Smooth muscle cell of bladder (primary cell): ENCODE measurements at places on chromosomes 3 and 15. TPM values are rescaled to one million over a fixed set of nuclear protein-coding genes. Genes with fewer than 3 reads are reported as not detected.

GOLGA8T gene
- total RNA-seq, result 0.14 TPM in 1 of 2 replicates, not detected in the other

GHSR gene
- not detected in 2 replicates for total RNA-seq

CORO2B gene
- total RNA-seq, result 4.3 and 5.3 TPM in 2 replicates

ERC2 gene
- not detected in 2 replicates for total RNA-seq

C3orf70 gene
- 0.09 and 0.14 TPM in 2 replicates for total RNA-seq

CAV3 gene
- not detected in 2 replicates for total RNA-seq

CHL1 gene
- 2.6 and 4.0 TPM in 2 replicates for total RNA-seq

PLCH1 gene
- total RNA-seq, result under 0.01 TPM in 2 replicates

DNAH12 gene
- under 0.01 and 0.18 TPM in 2 replicates for total RNA-seq

TARS3 gene
- 14.1 and 15.2 TPM in 2 replicates for total RNA-seq

RFT1 gene
- total RNA-seq, result 8.0 and 13.1 TPM in 2 replicates

FOXB1 gene
- total RNA-seq, result not detected in 2 replicates

APH1B gene
- 17.5 and 18.5 TPM in 2 replicates for total RNA-seq

KNL1 gene
- 1.3 and 1.7 TPM in 2 replicates for total RNA-seq

FHIT gene
- total RNA-seq, result 0.28 and 1.1 TPM in 2 replicates

FSIP1 gene
- 1.7 and 4.4 TPM in 2 replicates for total RNA-seq

CLEC3B gene
- 1.2 and 2.0 TPM in 2 replicates for total RNA-seq

NPAP1 gene
- not detected in 2 replicates for total RNA-seq

ERICH6 gene
- under 0.01 TPM in 1 of 2 replicates, not detected in the other for total RNA-seq

VGLL3 gene
- total RNA-seq, result 29.3 and 33.4 TPM in 2 replicates
